Hematopoietic multipotent progenitor cell treated with erythropoietin and hydrocortisone succinate and interleukin-3 and kit ligand, for 8 days (in vitro differentiated cells): ENCODE measurements at places on chromosomes 12 and 14.

DNA sequence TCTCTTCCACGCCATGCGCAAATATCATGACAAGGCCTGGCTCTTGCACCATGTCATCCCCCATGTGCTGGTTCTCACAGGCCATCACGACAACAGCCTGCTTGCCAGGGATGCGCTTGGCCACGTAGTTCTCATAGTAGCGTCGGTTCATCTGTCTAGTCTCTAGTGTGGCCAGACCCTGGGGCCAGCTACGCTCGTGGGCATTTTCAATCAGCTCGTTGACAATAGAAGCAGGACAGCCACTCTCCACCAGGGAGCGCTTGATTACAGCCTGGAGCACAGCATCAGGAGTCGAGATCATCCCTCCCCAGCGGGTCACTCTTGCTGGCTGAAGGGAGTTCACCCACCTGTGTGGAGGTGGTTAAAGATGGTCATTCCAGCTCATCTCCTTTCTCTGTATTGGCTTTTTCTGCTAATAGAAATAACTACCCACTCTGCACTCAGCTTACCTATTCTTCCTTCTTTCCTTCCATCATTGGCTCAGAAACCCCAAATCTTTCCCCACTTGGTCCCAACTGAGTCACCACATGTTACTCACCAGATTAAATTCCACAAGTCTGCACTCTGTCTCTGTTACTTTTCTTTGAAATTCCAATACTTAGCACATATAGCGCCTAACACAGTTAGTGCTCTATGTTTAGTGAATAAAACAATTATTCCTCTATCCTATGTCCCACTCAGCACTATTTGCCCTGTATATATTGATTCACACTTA lies 15.1 kb downstream of the RNF41 start:
- DNase-seq = peak; percentile 64

GRCh38 chr12:27577688-27578087 lies 53.7 kb downstream of the PPFIBP1 start:
- DNase-seq = no peak

GRCh38 chr12:41514907-41515306 lies 326.8 kb downstream of the PDZRN4 start:
- peak; percentile 55 for DNase-seq

DNA sequence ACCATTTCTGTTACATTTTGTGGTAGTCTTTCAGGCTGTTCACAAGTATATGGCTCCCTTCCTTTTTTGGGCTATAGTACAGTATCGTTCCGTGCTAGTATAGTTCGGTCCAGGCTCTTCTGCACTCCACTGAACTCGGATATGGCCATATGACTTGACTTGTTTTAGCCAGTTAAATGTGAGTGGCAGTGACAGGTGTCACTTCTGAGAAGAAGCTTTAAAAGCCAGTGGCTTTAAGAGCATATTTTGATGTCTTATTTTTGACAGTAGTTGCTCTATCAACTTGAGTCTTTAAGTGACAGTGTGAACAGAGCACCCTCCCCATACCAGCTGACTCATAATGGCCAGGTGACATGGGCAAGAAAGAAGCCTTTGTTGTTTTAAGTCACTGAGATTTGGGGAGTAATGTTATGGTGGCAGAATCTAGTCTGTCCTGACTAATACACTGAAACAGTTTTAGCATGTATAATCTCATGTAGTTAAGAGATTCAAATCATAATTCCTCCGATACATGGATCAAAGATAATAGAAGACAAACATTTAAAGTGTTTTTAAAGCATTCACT lies 64.6 kb downstream of the ANO4 start:
- no peak for DNase-seq

- DNase-seq = no peak
Measured at GRCh38 chr14:61531465-61532122, 163.7 kb upstream of the HIF1A start.

GRCh38 chr14:82689948-82690347 lies 1156.3 kb upstream of the SEL1L start:
- no peak for DNase-seq

- no peak for DNase-seq
Measured at GRCh38 chr14:59090572-59090971, 97.9 kb upstream of the DAAM1 start.

DNA sequence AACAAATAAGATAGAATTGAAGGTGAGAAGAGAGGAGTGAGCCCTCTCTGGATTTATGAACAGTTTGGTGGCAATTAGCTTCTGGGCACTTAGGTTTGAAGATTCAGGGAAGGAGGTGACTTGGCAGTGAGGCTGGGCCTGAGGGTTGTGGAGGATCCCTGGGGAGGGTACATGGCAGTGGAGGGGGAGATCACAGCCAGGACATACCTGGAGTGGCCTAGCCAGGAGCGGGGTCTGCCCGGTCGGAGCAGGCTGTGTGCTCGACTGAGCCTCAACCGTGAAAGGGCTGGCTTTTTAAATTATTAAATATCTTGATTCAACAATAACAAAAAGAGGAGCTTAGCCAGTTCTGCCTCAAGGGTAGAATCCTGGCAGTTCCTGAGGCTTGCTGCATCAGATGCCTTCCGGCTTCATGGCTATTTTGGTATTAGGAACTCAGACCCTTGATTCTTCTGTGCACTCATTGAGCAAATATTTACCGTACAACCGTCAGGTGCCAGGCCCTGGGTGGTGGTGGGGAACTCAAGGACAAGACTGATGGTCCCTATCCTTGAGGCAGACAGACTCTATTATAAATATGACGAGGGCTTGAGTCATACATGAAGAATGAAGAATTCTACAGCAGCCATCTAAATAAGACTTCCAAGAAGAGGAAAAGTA lies 73.4 kb downstream of the SPTB start:
- no peak for DNase-seq

DNA sequence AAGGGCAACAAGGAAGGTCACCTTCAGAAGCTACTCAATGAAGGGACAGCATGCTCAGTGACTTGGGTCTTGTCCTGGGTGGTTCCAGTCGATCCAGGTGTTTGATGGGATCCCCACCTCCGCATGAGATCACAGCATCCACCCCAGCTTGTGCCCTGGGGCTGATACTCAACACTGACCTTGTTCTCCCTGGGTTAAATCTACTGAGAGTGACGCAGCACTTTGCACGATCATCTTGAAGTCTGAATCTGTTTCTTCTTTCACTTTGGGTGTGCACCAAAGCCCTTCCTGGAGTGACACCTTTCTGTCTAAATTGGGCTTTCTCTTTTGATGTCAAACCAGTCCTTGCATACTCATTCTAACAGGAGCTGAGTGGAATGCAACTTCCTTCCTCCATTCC lies 13.8 kb downstream of the NOS1 start:
- no peak for DNase-seq

DNA sequence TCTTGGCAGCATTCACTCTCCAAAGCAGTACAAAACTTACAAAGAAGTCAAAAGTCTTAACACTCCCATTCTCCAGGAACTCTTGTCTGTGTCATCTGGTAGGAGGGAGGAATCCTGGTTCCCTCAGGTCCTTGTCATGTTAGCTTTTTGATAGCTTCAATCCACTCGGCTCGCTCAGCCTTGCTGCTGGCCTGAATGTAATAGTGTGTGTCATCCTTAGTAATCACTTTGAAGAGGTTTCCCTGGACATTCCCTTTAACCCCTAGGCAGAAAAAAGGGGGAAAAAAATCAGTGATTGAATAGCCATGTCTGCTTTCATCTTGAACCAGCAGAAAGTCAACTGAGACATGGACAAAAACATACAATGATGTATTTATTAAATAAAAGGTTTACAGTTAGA lies 24.8 kb downstream of the PLEK2 start:
- no peak for DNase-seq

- DNase-seq = no peak
Measured at GRCh38 chr12:125382926-125383325, 317.7 kb downstream of the AACS start.

DNA sequence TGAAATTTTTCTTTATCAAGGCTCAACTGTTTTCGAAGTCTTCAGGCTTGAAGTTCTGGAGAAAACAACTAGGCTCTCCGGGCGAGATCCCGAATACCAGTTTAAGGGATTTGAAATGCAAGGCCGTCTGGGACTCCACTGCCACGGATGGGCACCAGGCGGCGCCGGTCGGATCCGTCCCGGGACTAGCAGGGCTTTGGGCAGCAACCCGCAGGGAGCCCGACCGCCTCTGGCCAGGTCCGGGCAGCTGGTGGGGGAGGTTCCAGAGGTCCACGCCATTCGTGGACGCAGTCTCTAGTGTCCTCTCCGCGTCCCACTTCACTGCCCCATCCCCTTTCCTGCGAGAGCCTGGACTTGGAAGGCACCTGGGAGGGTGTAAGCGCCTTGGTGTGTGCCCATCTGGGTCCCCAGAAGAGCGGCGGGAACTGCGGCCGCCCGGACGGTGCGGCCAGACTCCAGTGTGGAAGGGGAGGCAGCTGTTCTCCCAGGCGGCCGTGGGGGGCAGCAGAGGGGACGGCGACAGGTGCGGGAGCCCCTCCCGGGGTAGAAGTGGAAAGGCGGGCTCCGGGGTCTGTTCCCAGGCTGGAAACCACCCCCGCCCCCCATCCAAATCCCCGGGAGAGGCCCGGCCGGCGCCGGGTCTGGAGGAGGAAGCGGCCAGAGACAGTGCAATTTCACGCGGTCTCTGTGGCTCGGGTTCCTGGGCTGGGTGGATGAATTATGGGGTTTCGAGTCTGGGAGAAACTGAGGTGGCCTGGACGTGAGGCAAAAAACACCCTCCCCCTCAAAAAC lies 838 bp upstream of the ERBB3 start:
- DNase-seq = peak; percentile 64

GRCh38 chr12:67263471-67263870 lies 5.7 kb upstream of the CAND1 start:
- no peak for DNase-seq

DNA sequence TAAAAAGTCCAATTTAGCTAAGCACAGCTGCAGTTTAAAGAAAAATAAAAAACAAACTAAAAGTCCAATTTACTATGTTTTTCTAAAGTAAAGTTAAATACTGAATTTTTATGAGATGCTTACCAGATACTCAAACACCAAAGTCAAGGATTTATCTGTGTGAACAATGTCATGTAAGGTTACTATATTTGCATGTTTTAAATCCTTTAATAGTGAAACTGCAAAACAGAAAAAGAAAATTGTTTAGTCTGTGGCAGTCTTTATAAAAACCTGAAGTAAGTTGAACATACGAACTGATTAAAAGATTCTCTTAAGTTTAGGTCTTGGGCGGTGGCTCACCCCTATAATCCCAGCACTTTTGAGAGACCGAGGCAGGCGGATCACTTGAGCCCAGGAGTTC lies 102.7 kb downstream of the CDK17 start:
- DNase-seq = no peak

DNA sequence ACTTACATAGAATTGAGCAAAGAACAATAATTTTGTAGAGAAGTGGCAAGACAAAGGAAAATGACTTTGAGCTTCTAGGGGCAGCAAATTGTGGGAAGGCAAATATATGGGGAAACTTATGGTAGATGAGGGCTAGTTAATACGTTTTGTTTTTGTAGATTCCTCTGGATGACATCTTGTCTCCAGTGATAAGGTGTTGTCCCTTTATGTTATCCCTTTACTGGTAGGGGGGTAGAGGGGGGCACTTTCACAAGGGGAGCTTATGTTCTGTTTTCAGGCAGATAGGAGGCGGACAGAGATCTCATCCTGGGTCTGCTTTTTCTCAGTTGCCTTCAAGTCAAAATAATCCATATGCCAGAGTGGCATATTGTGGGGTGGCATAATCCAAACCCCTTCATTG lies 106.5 kb upstream of the AMIGO2 start:
- no peak for DNase-seq

DNA sequence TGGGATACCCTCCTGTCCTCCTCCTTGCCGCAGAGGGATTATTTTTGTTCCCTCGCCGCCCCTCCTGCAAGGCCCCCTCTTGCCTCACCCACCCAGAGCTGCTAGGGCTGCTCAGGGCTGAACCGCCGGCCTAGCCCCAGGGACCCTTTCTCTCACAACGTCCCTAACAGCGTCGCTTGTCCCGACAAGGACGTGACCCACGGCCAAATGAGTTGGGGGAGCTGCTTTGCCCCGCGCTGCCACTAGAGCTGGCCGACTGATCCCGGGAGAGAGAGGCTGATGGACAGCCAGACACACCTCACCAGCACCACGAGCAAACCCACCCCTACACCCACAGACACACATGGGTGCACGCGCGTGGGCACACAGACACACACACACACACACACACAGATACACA lies 154.6 kb upstream of the ALG10B start:
- no peak for DNase-seq

- no peak for DNase-seq
Measured at GRCh38 chr12:13745111-13745860, 236.1 kb downstream of the GRIN2B start.

- no peak for DNase-seq
Measured at GRCh38 chr12:6360578-6361490, 14.5 kb downstream of the SCNN1A start.

DNA sequence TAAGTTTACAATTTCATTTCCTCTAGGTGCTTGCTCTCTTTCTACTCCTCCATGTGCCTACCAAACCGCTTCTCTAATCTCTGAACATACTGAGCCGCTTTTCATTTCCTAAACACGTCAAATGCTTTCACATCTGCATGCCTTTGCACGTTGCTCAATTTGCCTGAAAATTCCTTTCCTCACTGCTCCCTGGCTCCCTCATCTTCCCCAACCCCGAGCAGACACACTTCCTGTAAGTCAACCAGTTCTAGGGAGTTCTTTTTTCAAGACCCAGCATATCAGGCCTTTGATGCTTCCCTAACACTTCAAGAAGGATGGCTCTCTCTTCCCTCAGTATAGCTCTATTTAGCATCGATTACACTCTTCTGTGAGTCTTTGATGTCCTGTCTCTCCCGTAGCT lies 50.3 kb downstream of the LMO3 start:
- DNase-seq = no peak

- no peak for DNase-seq
Measured at GRCh38 chr12:19822476-19822875, 383.2 kb downstream of the AEBP2 start.

- peak; percentile 60 for DNase-seq
Measured at GRCh38 chr12:116172224-116172849, 105.2 kb downstream of the MED13L start.

- no peak for DNase-seq
Measured at GRCh38 chr12:109681986-109682707, 31.5 kb upstream of the FAM222A start.

DNA sequence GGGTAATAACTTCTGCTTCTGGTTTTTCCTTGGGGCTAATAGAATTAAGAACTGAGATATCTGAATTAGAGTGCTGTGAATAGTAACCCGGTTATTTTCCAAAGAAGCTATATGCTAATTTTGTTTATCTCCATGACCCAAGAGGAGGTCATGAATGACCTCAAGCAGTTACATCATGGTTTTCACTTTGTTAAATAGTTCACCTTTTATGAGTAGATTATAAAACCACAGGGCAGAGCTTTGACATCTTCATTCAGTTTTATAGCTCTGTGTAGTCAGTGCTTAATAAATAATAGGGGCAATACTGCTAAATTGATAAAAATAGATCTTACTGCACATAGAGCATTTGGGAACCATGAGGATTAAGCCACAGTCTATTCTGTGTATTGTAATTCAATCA lies 462.2 kb downstream of the LRIG3 start:
- no peak for DNase-seq

- no peak for DNase-seq
Measured at GRCh38 chr14:72201645-72202044, 269.4 kb downstream of the RGS6 start.

DNA sequence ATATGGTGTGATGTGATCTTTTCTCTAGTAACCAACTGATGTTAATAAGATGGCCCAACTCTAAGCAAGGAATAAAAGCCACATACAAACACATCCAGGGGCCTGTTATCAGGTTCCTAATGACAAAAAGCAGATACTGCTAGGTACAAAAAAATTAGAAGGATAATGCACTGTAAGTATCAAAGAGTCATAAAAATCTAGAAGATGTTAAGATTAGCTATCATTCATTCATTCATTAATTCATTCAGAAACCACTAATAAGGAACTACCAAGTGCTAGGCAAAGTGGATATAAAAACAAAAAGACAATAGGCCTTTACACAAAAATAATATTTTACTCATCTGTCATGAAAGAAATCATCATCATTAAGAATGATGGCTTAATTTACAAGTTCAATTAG lies 21.6 kb downstream of the ATF7 start:
- no peak for DNase-seq
